ENCODE measurements at places on chromosomes 5 and 9.

GRCh38 chr5:18243846-18244245, 609.6 kb downstream of the TAF11L14 start:
- no peak for DNase-seq

- no peak for DNase-seq
Measured at GRCh38 chr5:126494393-126494792, 71.2 kb downstream of the GRAMD2B start.

GRCh38 chr5:35229076-35230037, 930 bp downstream of the PRLR start:
- DNase-seq, result peak; percentile 74

- DNase-seq, result no peak
Measured at GRCh38 chr5:72836810-72837209, 20.3 kb downstream of the TNPO1 start.

- DNase-seq, result no peak
Measured at GRCh38 chr9:121781701-121782464, 130.4 kb downstream of the DAB2IP start.
